Tibial nerve (tissue), 4 donors: ENCODE measurements at places on chromosomes 6 and 20.

DNA sequence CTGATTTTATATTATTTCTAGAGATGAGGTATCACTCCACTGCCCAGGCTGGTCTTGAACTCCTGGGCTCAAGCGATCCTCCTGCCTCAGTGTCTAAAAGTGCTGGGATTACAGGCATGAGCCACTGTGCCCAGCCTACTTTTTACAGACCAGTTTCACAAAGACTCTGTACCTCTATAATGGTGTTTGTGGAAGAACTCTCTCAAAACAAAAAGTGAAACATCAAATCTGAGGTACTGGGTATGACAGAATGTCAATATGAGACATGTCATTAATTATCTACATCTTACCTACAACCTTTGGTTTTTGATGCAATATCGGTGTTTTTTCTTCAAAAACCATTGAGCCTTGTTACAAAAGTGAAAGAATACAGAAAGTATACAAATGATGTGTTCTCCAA is 49.4 kb upstream of the MCM9 start:
- DNase-seq = no peak

DNA sequence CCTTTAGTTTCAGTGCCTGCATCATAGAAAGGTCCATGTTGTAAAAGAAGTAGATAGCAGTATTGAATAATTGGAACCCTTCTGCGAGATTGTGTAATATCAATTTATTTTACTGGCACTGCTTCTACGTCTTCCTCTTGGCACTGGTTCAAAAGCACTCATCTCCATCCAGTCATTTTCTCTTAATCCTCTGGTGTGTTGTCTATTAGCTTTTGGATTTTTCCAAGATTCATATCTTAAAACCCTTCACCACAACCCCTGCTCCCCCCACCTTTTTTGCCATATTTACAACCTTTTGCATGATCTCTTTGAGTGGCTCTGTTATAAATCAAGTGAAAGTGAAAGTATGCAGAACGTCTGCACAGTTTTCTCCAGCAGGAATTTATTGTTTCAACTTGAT is 76.6 kb upstream of the HSF2 start:
- DNase-seq = no peak

GRCh38 chr6:52454556-52454955 is 34.4 kb downstream of the EFHC1 start:
- no peak for DNase-seq

DNA sequence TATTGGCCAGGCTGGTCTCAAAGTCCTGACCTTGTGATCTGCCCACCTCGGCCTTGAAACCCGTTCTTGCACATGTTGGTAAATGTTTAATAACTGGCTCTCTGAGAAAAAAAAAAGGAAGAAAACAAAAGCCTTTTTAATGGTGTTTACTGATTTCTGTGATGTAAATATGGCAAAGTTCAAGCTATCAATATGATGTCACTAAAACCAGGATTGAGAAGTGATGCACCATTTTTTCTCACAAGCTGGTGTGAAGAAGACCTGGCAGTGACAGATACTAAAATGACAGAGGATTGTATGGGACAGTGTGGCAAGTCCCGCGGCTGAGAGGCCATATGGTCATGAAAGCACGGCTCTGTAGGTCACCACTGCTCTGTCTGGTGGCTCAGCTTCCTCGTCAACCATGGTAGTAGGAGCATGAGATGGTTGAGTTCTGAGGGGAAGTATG is 196.3 kb upstream of the SUPT3H start:
- no peak for DNase-seq

- no peak for DNase-seq
These were observed 25.3 kb upstream of the KIAA1586 start for GRCh38 chr6:57021086-57021720.

DNA sequence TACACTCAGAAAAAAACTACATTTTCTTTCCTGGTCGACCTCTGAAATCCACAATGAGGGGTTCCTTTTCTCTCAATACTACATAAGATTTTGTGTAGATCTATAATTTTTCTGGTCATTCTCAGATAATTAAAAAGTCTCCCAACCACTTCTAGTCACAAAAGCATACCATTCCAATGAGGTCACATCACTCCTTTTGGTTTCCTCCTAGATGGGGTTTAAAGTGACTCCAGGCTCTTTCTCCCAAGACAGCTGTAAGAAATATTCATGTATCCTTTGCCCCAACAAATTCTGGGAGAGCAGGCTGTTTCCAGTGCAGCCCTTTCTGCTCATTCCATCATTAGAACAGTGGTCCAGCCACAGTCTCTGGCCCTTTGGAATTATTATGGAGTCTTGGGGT is 43.1 kb upstream of the BEND6 start:
- DNase-seq = no peak

GRCh38 chr20:47451602-47451904 is 50.1 kb upstream of the NCOA3 start:
- DNase-seq = no peak

DNA sequence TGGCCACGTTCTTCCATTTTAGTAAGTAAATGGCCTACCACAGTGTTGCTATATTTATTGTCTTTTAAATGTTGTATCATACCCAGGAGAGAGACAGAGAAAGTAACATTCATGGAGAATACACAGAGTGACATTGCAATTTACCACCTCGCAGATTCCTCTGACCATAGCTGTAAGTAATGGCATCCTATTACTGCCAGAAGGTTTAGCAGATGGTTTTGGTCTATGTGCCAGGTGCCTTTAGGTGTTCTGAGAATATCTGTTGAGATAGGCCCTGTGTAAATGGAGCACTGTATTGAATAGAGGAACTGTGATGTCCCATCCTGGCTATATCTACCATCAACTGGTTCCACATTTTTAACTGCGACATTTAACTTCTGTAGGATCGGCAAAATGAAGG is 559.6 kb downstream of the KIF16B start:
- no peak for DNase-seq

- DNase-seq = no peak
These were observed 14.4 kb upstream of the ZNF217 start for GRCh38 chr20:53608071-53608455.

DNA sequence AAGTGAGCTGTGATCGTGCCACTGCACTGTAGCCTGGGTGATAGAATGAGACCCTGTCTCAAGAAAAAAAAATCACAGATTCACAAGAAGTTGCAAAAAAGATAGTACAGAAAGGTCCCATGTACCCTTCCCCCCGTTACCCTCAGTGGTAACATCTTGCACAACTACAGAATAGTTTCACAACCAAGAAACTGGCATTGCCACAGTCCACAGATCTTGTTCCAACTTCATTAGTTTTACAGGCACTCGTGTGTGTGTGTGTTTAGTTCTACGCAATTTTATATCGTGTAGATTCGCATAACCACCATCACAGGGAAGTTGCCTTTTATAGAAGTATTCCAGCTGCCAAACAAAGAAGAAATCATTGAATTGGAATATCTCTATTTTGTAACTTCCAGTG is 19.1 kb downstream of the SPATA2 start:
- no peak for DNase-seq

GRCh38 chr6:164020142-164020541 is 605.6 kb downstream of the QKI start:
- DNase-seq = no peak

- no peak for DNase-seq
These were observed 7.6 kb downstream of the DHX16 start for GRCh38 chr6:30664994-30665767.

- DNase-seq = no peak
These were observed 17.2 kb downstream of the TMEM200A start for GRCh38 chr6:130382872-130383490.

DNA sequence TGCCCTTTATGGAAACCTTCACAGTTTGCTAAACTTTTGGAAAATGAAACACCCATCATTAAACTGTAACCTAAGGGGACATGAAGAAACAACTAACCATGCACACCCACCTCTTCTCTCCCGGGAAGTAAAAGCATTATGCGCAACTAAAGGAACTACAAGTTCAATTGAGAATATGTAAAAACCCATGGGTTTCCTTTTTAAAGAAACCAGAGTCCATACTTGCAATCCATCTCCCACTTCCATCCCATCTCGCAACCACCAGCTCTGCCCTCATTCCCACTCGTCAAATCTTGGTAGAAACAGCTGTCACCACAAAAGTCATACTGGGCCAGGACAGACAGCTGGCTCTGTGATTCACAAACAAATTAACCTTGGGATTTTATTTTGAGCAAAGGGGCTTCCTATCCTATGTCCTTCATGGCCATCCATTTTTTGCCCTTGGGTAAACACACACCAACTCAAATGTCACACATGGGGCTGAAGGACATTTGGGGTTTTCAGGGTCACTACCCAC is 81.5 kb downstream of the HAO1 start:
- no peak for DNase-seq

DNA sequence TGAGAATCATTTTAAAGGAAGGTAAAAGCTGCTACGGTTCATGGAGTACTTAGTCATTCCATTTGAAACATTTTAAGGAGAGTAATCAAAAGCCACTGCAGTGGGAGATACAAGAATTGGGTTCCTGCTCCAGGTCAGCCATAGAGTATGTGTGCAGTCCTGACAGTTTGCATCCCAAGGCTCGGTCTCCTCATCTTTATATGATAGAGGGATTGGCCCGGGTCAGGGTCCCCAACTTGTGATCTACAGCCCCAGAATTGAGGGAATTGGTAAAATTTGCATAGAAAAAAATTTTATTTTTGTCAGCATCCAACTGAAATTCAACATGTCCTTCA is 147.4 kb upstream of the PRND start:
- DNase-seq = no peak
